Activated CD4-positive, alpha-beta T cell treated with anti-CD3 and anti-CD28 coated beads, Interleukin-2, amount 10 ng/mL, durations not matched to agents 7 days and 5 days (primary cell): ENCODE measurements at places on chromosomes 7 and 10.

GRCh38 chr7:108055611-108056021 is 52.7 kb upstream of the LAMB1 start:
- DNase-seq = no peak

DNA sequence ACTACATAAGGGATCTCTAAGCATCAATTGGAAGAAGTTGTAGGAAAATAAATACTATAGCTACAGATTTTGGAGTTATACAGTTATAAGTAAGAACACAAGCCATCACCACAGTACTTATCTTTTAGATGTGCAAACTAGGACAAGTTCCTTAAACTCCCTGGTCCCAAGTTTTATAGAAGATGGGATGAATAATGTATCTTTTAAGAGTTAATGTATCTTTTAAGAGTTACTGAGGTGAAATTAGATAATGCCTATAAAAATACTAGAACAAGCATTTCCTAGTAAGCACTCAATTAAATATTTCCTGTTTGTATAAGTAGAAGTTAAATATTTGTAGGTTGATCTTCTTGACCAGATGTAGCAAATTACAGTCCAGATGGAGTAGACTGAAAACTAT is 56.8 kb downstream of the SEMA3A start:
- no peak for DNase-seq

GRCh38 chr10:23525406-23525805 is 86.5 kb downstream of the OTUD1 start:
- peak; percentile 9 for DNase-seq

DNA sequence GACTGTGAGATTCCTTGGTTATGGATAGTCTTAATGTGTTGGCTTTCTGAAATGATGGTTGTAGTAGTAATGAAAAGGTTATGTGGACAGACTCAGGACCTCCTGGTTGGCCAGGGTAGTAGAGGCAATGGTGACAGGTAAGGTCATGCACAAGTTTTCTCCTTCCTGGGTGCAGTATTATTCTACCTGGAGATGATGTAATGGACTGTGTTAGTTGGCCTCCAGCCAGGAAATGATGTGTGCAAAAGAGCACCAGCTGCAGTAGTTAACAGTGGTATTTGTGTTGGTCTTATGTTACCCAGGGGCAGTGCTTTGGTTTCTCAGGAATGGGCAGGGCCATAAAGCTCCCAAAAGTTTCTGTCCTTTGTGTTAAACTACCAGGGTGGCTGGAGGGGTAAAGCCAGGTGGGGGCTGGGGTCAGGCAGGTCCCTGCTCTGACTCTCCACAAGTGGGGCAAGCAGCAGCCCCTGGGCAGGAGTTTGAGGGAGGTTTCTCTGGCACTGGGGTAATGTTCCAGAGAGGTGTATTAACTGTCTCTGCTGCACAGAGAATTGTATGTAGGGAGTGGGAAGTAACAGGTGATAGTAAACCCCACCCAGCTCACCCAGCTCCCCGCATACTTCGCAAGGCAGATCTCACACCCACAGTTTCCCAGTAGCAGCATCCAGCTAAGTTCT is 36.3 kb downstream of the GPR22 start:
- DNase-seq = no peak
